NCI-H2081 treated with DMSO at 0.1 percent for 48 hours (cell line): ENCODE measurements at places on chromosomes 1 and 21.

- no peak for DNase-seq
Measured at GRCh38 chr1:51729824-51730301, 113.0 kb downstream of the OSBPL9 start.

- no peak for DNase-seq
Measured at GRCh38 chr1:58683519-58683918, 16.3 kb downstream of the MYSM1 start.

DNA sequence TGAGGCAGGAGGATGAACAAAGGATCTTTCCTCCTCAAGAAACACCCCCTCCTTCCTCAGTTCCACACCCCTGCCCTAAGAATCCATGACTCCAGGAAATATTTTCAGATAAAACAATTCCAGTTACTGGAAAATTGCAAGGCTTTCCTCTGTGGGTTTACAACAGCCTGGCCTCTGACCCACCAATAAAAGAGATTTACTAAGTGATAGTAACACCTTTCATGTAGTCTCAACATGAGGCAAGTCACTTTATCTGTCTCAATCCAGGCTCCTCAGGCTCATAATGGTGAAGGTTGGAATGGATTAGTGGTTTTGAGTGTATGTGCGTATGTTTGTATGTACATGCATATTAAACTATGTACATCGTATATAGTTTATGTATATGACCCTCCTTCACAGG, 71.4 kb upstream of the PPP2R5A start:
- no peak for DNase-seq

GRCh38 chr1:177351361-177352108, 180.8 kb downstream of the BRINP2 start:
- no peak for DNase-seq

DNA sequence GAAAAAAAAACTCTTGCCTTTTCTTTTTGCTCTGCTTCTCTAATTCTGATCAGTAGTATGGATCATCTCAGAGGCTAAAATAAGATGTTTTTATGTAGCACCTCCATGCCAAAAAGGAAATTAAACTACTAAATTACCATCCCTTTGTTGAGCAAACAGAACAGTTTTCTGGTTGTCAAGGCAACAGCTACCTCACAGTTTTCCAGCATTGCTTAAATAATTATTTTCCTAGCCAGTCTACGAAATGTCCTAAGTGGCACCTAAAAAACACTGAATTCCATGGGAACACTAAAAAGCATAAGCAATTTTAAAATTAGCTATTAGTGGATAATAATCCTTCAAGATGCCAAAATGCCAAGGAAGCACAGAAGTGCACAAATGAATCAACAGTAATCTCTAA, 61.7 kb downstream of the ARID4B start:
- peak; percentile 27 for DNase-seq

GRCh38 chr1:243968413-243968812, 82.7 kb upstream of the ZBTB18 start:
- no peak for DNase-seq

- no peak for DNase-seq
Measured at GRCh38 chr1:66436378-66437135, 97.4 kb upstream of the SGIP1 start.

DNA sequence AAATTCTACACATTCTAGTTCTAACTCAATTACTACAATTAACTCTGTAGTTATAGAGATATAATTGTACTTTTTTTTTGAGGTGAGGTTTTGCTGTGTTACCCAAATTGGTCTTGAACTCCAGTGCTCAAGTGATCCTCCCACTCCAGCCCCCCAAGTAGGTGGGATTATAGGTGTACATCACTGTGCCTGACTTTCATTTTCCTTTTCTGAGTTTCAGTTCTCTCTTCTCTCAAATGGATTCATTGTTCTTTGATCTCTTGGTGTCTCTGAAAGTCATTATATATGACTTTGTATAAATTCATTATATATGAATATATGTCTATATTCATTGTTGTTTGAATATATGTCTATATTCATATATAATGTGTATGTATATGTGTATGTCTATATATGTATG, 74.0 kb upstream of the GALNT2 start:
- no peak for DNase-seq

GRCh38 chr1:220221670-220222069, 50.6 kb downstream of the RAB3GAP2 start:
- DNase-seq = peak; percentile 84
